Occipital lobe (tissue), 3 donors: ENCODE measurements at places on chromosomes 1 and 21. TPM values are rescaled to one million over a fixed set of nuclear protein-coding genes. Genes with fewer than 3 reads are reported as not detected.

NEK2 gene
- 3.3 TPM for total RNA-seq

C1QB gene
- total RNA-seq: 4.8 TPM

AADACL3 gene
- not detected for total RNA-seq

FAM72C gene
- 0.16 TPM for total RNA-seq

PROK1 gene
- total RNA-seq: not detected

RNF186 gene
- total RNA-seq: not detected

NR0B2 gene
- total RNA-seq: not detected

ADPRS gene
- 19.5 TPM for total RNA-seq

PADI2 gene
- total RNA-seq: 0.94 TPM

SSX2IP gene
- 125 TPM for total RNA-seq

FCGR3A gene
- total RNA-seq: 4.7 TPM

GRCh38 chr1:201471772-201472171, 2.8 kb upstream of the PHLDA3 start:
- DNase-seq: no peak

GRCh38 chr1:230453377-230453776, 27.2 kb upstream of the PGBD5 start:
- DNase-seq: no peak

GRCh38 chr1:225044258-225044657, 114.8 kb downstream of the DNAH14 start:
- DNase-seq: no peak

DNA sequence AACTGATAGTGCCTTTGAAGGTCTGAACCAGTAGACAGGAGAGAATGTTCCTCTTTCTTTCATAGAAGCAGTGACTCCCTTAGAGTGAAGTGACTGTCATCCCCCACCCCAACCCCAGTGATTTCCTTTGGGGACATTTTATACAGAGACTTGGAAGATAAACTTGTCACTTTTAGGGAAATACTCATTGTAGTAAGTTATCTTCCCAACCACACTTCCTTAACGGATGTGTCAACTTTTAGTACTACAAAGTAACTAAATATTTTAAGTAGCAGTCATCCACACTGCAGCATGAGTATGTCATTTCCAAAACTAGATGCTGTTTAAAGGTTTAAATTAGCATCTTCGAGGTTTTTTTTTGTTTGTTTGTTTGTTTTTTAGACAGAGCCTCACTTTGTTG, 13.7 kb downstream of the LRRC8B start:
- no peak for DNase-seq

DNA sequence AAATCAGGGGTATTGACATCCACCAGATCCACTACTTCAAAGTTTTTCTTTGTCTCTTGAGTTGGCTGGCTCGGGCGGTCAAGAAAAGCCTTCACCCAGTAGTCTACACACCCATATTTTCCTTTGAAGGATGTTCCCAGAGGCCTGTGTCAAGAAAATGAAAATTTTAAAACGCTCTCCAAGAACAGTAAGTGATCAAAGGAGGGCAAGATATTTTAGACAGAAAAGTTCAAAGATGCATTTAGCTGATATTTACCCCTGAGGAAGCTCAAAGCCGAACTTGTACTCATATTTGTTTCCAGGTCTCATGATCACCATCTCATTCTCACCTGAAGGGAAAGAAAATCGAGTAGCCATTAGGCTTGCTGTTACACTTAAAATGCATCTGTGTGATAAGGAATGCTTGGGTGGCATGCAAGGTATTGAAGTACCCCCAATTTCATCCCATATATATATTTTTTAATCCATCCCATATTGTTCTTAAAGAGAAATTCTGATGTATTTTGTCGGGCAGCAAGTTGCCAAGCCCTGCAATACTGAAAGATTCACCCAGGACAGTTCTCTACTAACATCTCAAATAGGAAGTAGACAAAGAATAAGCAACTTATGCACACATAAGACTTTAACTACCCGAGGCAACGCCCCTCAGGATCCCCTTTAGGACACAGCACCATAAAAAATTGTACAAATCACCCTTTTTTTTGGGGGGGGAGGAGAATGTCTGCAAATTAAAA, 1.1 kb downstream of the TXNIP start:
- no peak for DNase-seq

DNA sequence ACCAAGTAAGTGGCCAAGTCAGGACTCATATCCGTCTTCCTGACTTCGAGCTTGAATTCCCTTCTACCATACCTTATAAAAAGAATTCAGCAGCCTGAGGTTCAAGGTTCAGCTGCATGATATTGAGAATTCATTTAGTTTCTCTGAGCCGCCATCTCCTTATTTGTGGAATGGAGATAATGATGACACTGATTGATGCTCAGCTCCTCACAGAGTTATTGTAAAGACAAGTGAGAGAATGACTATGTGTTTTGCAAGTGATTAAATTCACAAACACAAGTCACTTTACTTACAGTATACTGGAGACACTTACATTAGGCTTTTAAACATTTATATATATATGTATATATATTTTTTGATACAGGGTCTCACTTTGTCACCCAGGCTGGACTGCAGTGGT, 39.8 kb upstream of the SCAF4 start:
- no peak for DNase-seq

GRCh38 chr21:27390384-27390783, 423.5 kb upstream of the ADAMTS5 start:
- DNase-seq: no peak

DNA sequence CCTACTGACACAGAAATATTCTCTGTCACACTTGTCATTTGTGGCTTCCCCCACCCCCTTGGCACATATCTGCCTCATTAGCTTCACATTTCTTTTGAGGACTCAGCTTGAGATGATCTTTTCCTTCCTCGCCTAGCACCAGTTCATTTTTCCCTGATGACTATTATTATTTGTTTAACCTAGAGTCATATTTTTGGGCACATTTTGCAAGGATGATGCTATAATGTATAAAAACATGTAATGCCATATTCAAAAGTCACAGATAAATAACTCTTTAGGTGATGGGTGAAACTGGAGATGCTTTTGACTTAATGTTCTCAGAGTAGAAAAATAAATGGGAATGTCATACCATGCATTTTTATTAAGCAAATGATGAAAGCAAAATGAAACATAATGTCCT, 202.7 kb downstream of the BACH1 start:
- no peak for DNase-seq

GRCh38 chr1:168236836-168237611, 11.2 kb downstream of the SFT2D2 start:
- no peak for DNase-seq

DNA sequence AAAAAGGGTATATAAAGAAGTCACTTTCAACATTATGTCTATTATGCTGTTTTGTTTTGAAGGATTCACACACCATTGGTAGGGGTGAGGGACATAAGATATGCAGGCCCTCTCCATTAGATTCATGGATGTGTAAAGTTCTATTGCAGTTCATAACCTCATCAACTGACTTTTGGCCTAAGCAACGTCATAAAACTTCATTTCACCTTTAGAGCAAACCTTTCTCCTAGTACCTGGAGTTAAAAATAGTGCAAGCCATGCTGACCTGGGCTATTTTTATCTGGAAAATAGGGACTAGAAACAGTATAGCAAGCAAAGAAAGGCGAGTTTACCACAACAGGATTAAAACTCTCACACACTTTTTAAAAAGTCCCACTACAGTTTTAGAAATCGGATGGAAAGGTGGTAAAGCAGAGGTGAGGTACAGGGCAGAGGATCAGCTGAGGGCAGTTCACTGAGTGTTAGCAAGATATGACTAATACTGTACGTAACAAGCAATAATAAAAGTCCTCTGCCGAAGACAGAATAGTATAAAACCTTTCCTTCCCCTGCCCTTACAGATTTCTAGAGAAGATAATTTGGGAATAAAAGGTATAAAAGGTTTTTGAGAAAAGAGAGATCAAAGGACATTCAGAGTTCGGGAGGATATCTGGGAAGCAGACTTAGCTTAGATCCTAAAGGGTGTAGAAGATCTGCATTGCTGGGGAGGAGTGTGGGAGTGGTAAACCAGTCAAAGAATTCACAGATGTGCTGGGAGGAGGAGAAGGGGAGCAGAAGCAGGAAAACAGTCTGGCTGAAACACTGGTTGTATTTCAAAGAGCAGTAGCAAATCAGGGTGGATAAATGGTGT, 14.3 kb downstream of the EGLN1 start:
- DNase-seq: no peak

DNA sequence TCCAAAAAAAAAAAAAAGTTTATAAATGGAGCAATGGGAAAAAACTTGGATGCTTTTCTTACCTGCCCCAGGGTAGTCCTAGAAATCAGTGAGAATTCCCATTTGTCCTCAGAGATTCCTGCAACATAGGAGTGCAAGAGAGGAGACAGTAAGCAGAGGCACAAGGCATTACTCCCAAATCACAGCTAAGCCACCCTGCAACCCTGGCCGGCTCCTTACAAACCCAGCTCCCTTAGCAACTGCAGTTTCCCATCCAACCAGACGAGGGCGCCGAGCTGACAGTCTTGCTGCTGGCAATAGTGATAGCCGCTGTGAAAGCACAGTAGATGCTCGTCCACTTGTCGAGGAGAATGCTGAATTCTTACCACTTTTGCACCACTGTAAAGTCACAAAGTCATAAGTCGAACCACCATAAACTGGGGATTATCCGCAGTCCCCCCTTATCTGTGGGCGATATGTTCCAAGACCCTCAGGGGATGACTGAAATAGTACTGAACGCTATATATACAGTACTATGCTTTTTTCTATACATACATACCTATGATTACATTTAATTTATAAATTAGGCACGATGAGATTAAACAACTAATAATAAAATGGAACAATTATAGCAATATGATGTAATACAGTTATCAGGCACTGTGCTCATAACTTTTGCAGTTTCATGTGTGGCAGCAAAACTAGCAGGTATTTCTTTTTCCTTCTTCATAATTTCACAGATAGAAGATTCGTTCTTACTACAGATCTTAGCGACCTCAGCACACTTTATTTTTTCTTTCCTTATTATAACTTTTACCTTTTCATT, 6.0 kb upstream of the PITHD1 start:
- DNase-seq: peak; percentile 72

GRCh38 chr1:239811211-239811885, 280.3 kb upstream of the FMN2 start:
- DNase-seq: no peak

- DNase-seq: no peak
Measured at GRCh38 chr1:87812871-87813577, 484.3 kb downstream of the LMO4 start.

- no peak for DNase-seq
Measured at GRCh38 chr21:16108561-16109075, 378.8 kb downstream of the USP25 start.

- no peak for DNase-seq
Measured at GRCh38 chr21:34889320-34889675, 159.8 kb downstream of the RUNX1 start.

GRCh38 chr21:45655124-45655523, 11.6 kb downstream of the PCBP3 start:
- DNase-seq: no peak

DNA sequence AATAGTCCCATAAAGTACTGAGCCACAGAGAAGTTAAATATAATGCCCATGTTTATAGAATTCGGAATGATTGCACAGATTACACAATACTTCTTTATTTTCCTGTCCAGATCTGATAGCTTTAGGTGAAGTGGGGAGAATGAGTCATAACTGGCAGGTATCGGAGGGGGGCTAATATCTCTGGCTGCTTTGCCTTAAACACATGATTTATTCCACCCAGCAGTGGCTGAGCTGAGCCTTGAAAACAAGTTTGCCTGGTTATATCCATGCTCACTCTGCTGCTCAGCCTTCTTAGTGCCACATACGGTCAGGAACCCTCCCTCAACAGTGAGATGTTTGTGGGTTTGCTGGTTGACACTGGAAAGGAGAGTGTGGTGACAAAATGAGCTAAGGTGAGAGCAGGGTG, 119.7 kb upstream of the ZNF648 start:
- no peak for DNase-seq

GRCh38 chr1:244844155-244845121, 9.0 kb downstream of the COX20 start:
- no peak for DNase-seq

DNA sequence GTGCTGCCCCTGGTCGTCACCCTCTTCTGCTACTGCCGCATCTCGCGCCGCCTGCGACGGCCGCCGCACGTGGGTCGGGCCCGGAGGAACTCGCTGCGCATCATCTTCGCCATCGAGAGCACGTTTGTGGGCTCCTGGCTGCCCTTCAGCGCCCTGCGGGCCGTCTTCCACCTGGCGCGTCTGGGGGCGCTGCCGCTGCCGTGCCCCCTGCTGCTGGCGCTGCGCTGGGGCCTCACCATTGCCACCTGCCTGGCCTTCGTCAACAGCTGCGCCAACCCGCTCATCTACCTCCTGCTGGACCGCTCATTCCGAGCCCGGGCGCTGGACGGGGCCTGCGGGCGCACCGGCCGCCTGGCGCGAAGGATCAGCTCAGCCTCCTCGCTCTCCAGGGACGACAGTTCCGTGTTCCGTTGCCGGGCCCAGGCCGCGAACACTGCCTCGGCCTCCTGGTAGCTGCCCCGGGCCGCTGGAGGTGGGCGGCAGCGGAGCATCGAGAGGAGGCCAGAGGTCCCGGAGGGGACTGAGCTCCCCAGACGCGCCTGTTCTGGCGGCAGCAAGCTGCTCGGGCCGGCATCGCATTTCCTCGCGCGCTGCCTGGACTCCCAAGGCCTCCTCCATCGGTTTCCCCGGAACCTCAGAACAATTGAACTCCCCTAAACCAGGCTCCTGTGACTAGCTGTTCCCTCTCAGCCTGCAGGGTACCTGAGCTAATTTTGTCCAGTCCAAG, 1.1 kb downstream of the GPR25 start:
- no peak for DNase-seq

- no peak for DNase-seq
Measured at GRCh38 chr1:183808296-183809027, 3.5 kb downstream of the RGL1 start.

DNA sequence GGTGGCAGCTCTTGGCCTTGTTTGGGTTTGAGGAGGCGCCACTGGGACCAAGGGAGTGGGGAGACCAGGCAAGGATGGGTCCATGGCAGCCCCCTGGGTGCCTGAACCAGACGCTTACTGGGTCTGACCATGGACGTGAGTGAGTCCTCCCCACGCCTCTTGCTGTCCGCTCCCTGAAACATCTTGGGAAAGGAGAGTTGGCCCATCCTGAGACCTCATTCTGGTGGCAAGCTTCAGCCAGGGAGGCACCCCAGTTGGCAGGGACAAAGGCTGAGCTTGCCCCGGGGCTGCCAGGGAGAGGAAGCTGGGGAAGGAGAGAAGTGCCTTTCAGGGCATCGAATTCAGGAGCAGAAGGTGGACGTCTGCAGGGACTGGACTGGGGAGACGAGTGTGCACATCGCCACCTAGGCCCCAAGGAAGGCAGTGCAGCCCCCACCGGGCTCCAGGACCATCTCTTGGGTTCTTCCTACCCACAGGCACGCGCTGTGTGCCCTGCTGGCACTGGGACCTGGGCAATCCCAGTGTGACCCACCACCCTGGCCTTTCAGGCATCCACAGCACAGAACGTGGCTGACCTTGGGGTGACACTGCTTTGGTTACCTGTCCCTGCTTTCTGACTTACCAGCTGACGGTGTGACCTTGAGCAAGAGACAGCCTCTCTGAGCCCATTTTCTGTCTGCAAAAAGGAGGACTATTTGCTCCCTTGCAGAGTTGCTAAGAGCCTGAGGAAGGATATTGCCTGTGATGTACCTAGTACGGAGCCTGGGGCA, 132.9 kb upstream of the WNT4 start:
- DNase-seq: no peak

GRCh38 chr1:43324810-43325209, 12.8 kb upstream of the MPL start:
- DNase-seq: no peak

- no peak for DNase-seq
Measured at GRCh38 chr1:220734571-220735326, 13.4 kb upstream of the MTARC2 start.
